Activated gamma-delta T cell treated with Interleukin-2 at 50 U/mL for 16 hours (primary cell): ENCODE measurements at places on chromosomes 7 and 10.

- no peak for DNase-seq
These were observed 100.6 kb upstream of the GLCCI1 start for GRCh38 chr7:7867846-7868571.

GRCh38 chr10:70846795-70847194 is 31.0 kb downstream of the SGPL1 start:
- no peak for DNase-seq

GRCh38 chr10:119006451-119007210 is 22.9 kb upstream of the NANOS1 start:
- no peak for DNase-seq

DNA sequence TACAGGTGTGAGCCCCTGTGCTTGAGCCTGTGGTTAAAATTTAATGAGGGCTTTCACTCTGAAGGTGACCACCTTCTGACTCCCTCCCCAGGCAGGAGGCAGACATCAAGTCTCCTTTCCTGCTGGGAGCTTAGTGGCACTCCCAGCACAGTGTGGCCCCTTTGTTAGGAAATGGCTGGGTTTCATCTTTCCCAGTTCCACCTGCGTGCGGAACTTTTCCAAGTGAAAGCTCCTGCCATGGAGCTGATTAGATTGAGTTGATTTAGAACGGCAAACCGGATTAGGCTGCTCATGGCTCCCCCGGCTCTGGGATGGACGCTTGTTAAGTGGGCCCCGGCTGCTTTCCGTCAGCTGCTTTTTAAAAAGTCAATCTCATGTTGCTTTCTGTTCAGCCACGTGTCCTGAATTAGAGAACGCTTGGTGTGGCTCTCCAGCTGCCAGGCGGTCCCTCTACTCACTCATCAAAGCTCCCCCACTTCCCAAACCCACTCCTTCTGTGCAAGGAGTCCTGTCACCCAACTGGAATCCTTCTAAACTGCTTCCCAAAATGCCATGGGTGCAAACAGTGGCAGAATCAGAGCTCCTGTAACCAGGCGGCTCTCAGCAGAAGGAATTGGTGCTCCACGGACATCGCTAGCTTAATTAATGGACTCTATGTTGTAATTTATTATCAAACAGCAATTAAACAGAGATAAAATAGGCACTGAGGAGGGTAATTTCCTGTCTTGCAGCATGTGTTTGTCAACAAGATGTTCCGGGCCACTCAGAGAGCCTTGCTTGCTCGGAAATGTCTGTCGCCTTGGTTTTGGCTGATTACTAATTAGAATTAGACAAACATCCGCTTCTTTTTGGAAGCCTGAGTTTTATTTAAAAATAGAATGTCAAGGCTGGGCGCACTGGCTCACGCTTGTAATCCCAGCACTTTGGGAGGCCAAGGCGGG is 551.2 kb downstream of the GALNT17 start:
- DNase-seq: no peak

- DNase-seq: no peak
These were observed 51.6 kb downstream of the SLIT1 start for GRCh38 chr10:97134110-97134509.
